ENCODE measurements at places on chromosomes 3 and 15.
A peak's percentile ranks its signal among the peaks of the same experiment; 100 is the strongest.

DNA sequence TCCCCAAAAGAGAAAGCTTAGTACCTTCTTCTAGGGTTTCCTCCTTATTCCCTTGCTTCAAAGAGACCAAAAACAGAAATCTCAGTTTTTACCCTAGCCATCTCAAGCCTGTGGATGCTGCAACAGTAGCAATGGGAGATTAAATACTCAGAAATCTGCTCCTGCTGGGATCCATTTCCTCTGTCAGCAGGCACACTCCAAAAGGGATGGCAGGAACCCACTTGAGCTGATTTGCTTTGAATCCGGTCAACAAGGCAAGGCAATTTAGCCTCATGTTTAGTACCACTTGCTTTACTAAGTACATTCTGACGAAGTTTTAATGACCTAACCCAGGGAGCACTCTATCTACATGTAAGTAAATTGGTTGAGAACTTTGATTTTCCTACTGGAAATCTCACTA, 590.0 kb upstream of the ADAMTS9 start:
- no peak for DNase-seq

DNA sequence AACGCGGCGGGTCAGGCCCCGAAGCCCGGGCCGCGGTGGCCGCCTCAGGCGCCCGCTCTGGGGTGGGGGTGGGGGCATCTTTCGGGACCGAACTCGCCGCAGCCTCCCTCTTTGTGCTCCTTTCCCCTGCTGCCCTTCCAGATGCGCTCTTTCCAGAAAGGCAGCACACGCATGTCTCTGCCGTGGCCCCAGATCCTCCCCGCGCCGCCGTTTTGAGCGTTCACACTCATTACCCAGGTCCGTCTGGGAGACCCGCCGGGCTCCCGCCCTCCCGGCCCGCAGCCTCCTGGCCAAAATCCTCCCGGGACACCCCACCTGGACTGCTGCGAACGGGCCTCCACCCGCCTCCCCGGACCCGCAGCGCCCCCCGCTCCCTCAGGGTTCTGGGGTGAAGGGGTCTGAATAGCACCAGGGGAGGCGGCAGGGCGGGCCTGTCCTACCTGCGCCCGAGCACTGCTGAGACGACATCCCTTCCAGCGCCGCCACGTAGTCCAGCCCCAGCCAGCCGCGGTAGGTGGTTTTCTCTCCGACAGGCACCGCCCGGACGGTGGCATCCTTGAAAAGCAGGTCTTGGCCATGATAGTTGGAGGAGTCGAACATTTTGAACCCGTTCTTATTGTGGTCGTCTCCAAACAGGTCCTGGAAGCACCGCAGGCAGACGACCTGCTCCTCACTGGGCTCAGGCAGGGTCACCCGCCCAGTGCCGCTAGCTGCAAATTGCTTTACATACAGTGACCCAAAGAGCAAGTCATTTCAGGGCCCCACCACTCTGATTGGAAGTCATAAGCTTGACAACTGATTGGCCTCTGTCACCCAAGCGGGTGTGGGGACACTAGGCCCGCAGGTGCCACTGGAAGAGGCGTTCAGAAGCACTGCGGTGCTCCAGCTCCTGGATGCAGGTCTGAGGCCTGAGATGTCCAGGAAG, 25.9 kb downstream of the MELTF start:
- no peak for DNase-seq

DNA sequence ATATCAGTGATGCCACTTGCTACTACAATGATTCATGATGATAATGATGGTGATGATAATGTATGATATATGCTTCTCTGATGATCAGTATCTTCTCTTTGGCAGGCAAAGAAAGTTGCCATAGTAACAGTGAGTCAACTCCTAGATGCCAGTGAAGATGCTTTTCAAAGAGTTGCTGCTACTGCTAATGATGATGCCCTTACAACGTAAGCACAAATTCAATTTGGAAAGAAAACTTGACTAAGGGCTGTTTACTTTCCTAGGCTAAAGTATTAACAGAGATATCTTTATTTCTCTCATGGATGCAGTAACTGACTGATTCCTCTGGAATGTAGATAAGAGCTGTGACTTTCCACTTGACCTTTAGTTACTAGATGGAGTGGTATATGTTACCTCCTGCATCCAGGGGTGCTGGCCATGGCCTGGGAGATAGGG, 27.8 kb downstream of the ADGRG7 start:
- no peak for DNase-seq

DNA sequence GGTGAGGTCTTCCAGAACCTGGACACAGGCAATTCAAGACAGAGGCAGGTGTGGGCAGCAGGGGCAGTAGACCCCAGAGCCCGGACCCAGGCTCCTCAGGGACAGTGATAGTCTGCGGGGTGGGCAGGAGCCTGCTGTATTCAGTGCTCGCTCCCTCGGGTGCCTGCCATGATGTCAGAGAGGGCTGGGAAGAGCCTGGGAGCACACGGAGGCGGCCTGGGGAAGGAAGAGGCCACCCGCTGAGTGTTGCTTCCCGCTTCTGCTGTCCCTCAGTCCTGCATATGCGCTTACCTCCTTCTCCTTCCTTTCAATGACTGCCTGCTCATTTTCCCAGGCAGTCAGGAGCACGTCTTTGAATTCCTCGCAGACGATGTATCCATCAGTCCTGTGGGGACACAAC, 22.8 kb downstream of the TMEM43 start:
- no peak for DNase-seq

DNA sequence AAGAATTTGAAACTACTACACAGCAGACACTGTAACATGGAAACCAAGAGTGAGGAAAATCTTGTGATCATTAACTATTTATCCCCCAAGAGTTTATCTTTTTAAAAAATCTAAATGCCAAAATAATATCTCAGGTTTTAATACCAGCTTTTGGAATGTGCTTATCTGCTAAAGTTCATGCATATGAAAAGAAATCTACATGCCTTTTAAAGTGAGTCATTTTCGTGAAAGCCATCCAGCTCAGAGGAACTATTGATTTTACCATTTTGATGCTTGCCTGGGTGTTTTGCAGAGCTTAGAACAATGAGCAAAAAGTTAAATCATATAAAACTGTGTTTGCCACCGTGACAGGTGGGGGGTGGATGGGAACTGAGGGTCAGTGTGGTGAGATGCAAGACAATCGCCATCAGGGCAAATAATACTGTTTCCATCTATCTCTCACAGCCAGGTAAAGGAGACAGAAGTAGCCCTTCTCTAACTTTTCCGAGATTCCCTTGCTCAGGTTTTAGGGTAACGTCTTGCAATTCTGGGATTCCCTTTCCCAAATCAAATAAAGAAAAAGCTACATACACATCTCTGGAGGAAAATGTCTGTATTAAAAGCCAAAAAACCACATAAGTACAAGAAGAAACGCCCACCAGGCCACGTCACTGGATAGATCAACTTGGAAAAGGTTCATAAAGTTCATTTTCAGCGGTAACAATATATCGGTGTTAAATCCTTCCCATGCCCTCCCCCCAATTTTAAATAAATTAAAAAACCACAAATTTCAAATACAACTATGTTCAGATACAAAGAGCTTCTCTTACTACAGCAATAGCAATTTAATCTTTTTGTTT, 2.0 kb downstream of the TMEM158 start:
- DNase-seq: peak; percentile 14

- DNase-seq: no peak
These were observed 155.6 kb downstream of the LRRC28 start for GRCh38 chr15:99406716-99407487.

GRCh38 chr15:31296219-31296645, 30.4 kb upstream of the KLF13 start:
- DNase-seq: no peak

DNA sequence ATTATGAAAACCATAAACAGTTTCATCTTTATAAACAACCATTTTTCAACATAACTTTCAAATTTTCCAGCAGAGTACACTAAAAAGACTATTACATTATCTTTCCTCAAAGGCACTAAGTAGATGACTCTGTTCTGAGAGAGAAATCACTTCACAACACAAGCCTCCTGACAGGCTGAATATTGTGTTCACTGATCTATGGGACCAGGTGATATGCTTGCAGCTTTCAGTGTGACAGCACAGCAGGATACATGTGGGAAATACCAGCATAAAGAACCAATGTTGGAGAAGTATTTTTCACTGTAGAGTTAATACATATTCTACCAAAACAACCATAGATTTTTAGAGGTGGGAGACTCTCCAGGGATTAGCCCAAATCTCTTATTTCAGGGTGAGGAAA, 350.6 kb downstream of the PLCL2 start:
- DNase-seq: no peak

DNA sequence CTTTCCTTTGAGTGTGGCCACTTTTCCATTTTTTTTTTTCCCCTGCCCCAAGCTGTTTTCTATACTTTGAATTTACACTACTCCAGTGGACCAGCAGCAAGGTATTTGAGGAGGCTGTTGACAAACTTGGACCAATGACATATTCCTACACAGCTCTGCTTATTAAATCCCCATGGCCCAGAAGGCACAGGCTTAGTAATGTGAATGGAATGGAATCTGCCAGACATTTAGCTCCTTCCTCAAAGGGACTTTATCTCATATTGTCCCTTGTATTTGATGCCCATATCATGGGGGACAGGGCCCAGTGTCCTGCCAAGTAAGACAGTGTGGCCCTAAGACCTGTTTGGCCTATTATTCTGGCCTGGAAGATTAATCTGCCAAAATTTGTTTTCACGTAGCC, 107.5 kb downstream of the CHCHD6 start:
- DNase-seq: no peak
